ENCODE measurements at places on chromosomes 3 and 15.

DNA sequence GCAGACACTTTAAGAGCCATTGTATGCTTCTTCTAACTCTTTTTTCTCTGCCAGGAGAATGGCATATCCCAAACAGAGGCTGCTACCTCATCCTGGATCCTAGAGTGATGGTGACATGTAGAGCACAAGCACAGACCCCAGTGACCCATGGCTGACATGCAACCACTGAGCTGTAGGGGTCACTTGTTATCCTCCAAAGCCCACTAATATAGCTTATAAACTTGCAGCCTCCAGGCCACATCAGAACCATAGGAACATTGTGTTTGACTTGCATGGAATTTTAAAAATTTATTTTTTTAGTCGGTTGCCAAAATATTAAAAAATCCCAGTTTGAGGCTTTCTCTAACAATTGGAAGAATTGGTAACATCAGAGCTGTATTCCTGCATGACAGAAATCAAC, 283.0 kb upstream of the WNT5A start:
- no peak for DNase-seq

DNA sequence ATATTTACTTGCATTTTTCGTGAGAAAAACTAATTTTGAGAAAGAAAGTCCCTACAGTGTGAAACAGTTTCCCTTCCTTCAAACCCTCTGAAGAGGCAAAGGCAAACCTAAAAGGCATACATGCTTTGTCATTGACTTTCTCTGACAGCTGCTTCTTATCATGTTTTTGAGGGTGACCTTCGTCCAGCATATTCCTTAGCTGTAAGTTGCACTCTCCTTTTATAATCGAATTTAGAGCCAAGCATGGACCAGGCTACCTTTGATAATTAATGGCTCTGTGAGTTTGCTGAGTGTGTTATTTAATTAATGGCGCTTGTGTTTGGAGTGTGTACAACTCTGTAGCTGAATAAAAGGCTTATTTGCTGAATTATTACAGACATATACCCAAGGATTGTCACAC, 684.2 kb upstream of the CFAP20DC start:
- DNase-seq, result no peak

DNA sequence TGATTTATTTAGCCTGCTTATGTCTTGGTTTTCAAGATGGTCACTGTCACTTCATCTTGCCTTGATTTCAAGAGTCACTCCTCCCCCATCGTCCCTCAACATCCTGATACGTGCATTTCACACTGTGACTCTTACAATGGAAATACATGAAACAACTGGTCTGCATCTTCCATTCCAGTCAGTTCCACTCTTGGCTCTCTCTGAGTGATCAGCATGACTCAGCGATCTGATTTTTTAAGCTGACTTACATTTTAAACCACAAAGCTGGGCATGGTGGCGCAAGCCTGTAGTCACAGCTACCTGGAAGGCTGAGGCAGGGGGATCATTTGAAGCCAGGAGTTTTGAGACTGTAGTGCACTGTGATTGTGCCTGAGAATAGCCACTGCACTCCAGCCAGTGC, 271.2 kb upstream of the ROPN1 start:
- no peak for DNase-seq

DNA sequence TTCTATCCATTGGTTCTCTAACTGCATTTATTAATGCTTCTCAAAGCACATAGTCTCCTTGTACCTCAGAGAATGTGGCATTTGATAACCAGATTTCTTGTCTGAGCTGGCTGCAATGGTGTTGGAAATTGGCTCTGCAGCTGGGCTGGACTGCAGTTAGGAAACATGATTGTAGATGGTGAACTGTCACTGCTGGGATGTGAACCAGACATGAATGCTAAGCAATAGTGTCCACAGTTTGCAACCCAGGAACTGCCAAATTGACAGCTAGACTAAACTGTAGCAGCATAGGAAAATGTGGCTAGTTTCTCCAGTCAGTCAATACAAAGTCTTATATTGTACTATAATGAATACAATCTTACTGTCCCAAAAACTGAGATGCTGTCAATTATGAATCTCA, 656.6 kb upstream of the GOLIM4 start:
- no peak for DNase-seq

DNA sequence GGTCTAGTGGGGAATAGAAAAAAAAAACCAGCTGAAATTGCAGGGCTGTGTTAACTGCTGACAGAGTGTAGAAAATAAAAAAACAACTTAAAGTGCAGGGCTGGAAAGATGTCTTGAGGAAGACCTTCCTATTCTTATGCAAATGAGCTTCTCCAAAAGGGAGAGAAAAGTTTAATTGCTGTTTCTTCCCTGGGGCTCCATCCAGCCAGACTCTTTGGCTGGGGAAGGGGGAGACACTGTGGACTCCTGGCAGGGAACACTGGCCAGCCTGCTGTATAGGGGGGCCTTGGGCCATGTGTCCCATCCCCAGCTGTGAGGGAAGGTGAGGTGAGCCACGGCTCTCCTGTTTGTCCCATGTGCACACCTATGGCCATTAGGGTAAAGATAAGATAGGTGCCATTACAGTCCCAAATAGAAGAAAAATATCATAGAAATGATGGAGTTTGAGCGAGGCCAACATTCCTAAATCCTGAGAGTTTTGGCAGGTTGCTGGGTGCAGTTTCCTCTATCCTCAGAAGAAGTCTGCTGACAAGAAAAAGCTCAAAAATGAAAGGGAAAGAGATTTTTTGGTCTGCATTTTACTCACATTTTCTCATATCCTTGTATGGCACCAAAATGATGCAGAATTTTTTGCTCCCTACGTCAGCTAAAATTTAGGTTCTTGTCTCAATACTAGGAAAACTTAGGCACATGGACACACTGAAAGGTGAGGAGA, 901.7 kb downstream of the PLOD2 start:
- no peak for DNase-seq

GRCh38 chr3:123036352-123037014, 8.9 kb upstream of the SEMA5B start:
- DNase-seq, result no peak

DNA sequence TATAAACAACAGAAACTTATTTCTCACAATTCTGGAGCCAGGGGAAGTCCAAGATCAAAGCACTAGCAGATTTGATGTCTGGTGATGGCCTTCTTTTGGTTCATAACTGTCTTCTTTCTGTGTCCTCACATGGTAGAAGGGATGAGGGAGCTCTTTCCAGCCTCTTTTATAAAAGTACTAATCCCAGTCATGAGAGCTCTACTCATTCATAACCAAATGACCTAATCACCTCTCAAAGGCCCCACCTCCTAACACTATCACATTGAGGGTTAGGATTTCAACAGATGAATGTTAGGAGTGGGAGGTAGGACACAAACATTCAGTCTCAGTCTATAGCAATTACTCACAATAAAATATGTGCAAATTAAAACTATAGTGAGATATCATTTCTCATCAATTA, 50.1 kb upstream of the UBE2E2 start:
- no peak for DNase-seq

GRCh38 chr15:87201986-87202385, 1054.6 kb downstream of the NTRK3 start:
- DNase-seq, result no peak

DNA sequence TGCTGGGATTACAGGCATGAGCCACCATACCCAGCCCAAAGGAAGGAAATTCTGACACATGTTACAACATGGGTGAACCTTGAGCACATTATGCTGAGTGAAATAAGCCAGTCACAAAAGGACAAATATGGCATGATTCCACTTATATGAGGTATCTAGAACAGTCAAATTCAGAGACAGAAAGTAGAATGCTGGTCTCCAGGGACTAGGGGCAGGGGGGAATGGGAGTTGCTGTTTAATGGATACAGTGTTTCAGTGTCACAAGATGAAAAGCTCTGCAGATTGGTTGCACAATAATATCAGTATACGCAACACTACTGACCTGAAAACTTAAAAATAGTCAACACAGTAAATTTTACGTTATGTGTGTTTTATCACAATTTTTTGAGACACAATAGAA, 4.1 kb downstream of the SPATA12 start:
- DNase-seq, result no peak

DNA sequence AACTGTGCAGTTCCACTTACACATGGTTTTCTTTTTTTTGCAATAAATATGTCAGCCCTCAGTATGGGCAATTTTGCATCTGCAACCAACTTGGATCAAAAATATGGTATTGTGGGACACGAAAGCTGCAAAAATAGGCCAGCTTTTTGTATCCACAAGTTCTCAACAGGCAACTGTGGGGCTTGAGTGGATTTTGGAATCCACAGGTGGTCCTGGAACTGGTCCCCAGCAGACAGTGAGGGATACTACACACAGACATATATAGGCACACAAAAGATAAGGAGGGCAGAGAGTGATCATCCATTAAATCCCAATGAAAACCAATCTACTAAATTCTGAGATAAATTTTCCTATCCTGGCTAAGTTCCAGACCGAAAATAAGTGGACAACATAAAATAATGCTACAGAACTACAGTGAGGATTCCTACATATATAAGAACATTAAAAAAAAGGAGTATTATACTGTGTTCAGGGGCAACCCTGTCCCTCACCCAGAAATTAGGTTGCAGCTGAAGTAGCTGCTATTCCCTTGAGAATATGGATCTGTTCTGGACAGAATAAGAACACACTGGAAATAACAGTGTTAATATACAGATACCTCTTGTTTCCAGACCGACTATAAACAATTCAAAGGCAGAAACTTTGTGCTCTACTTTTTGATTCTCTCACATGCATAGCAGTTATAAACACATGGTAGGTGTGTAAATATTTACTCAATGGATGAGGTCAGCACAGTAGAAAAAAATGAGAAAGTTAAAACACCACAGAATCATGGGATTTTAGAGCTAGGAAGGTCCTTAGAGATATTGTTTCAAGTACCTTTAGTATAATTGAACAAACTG, 25.4 kb downstream of the DENND4A start:
- no peak for DNase-seq

GRCh38 chr3:184546252-184546651, 15.3 kb upstream of the EPHB3 start:
- DNase-seq, result no peak

DNA sequence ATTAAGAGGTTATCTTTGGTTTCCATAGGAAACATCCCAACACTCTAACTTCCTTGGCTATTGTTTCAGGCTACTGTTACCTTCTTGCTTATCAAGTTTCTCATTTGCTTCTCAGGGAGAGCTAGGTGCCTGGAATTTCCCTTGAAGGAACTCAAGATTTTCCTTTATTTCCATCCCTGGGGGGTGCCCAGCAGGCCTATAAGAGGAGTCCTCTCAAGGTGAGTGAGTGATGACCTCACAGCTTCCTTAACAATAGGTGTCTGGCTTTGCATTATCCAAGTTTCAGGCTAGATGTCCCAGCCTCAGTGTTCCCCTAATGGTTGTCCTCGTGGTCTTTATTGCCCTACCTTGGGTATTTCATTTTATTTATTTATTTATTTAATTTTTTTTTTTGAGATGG, 12.1 kb upstream of the CTSH start:
- DNase-seq, result no peak

DNA sequence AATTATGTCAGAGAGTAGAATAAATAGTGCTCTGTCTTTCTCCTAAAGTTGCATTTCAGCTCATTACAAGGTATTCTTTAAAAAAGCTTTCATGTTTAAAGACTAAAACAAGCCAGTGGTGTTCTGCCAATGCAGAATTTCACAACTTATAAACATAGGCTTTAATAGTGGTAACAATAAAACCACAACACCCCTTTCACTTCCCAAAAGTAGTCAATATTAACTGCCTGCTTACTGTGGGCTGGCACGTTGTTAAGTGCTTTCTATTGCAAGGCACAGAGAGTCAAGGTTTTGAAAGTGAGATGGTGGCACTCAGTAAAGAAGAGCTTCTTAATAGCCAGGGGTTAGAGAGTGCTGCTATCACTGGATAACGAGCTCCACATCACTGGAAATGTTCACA, 8.4 kb upstream of the RTP1 start:
- DNase-seq, result no peak

GRCh38 chr15:60704717-60705116, 225.8 kb upstream of the ICE2 start:
- DNase-seq, result no peak

- no peak for DNase-seq
These were observed 3.2 kb upstream of the PPP4R2 start for GRCh38 chr3:72993391-72993790.

GRCh38 chr3:197019021-197019420, 10.6 kb downstream of the MELTF start:
- DNase-seq, result no peak

GRCh38 chr3:113018536-113019181, 27.9 kb downstream of the GTPBP8 start:
- no peak for DNase-seq

- peak; percentile 16 for DNase-seq
These were observed at the start of gene SMAD6 for GRCh38 chr15:66702035-66702786. SMAD6 (plus strand) TSS chr15:66702236; CDS start chr15:66703259, 1,023 bp downstream.

DNA sequence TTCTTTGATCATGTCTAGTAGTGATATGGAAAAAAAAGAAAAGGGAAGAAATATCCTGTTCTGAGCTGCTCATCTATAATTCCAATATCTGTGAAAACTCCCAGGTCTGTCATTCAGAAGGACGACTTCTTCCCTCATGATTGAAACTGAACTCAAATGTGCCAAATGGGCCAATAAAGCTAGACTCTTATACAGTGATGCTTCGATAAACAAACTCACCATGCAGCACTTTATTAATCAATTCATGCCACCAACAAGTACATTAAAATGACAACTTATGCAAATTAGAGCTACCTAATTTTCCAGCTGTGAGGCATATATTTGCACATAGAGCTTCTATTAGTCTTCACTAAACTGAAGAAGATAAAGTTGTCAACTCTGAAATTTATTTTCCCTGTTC, 15.6 kb upstream of the MYH15 start:
- DNase-seq, result no peak
